T-helper 2 cell (primary cell): ENCODE measurements at places on chromosomes 3 and 15.

DNA sequence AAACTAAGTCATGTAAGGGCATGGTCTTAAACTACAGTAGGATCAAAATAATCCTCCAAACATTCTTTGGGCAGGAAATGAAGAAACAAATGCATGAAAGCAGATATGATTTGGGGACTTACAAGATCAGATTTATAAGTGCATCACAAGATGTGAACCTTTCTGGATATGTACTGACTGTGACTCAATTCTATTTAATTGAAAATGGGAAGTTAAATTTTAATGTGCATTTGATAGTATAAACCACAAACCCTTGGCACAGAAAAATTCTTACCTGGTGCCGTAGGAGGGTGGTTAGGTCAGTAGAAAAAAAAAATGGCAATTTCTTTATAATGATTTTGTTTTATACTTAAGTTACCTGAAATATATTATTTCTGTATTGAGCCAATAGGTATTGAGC lies 262.5 kb upstream of the TGFBR2 start:
- DNase-seq, result no peak

GRCh38 chr3:44111482-44111881 lies 130.2 kb upstream of the TOPAZ1 start:
- no peak for DNase-seq

GRCh38 chr15:79981831-79982455 lies 10.9 kb upstream of the BCL2A1 start:
- no peak for DNase-seq

GRCh38 chr15:31236184-31237042 lies 90.2 kb upstream of the KLF13 start:
- DNase-seq, result no peak

GRCh38 chr15:98547741-98548138 lies 100.6 kb upstream of the IGF1R start:
- DNase-seq, result no peak

GRCh38 chr3:32198714-32199113 lies 39.8 kb upstream of the CMTM8 start:
- DNase-seq, result no peak
